Glomerular endothelial cell (primary cell): ENCODE measurements at places on chromosomes 5 and 9.

DNA sequence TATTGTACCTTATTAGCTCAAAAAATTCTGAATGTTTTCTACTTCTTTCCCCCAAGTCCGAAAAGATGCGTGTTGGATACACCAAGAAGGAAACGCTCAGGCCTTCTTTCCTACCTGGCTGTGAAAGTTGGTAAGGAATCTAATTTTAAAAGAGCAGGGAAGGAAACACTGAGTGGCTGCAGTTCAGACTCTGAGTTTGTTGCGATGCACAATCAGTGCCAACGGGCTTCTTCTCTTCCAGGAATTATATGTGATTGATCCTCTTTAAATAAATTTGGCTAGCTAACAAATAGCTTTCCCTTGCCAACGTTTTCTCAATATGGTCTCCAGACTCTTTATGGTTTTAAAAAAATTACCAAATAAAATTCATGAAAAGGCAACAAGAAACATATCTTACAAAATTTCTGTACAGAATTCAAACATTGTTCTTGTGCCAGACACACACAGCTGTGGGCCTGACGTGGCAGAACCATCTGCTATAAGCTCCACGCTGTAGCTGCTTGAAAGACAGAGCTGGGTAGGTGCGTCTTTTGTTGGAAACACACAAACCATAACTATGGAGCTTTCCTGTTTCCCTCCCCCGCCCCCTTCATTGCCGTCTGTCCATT, 493.1 kb downstream of the ZNF608 start:
- DNase-seq: no peak

- no peak for DNase-seq
Measured at GRCh38 chr9:33446946-33447798, at the start of gene AQP3. Gene AQP3, minus strand, starts transcription at chr9:33447593. Its CDS starts 63 bp downstream, at chr9:33447530.

- no peak for DNase-seq
Measured at GRCh38 chr5:109825450-109825849, 135.7 kb downstream of the MAN2A1 start.

GRCh38 chr9:120350596-120350995, 229.4 kb downstream of the CDK5RAP2 start:
- DNase-seq: no peak

DNA sequence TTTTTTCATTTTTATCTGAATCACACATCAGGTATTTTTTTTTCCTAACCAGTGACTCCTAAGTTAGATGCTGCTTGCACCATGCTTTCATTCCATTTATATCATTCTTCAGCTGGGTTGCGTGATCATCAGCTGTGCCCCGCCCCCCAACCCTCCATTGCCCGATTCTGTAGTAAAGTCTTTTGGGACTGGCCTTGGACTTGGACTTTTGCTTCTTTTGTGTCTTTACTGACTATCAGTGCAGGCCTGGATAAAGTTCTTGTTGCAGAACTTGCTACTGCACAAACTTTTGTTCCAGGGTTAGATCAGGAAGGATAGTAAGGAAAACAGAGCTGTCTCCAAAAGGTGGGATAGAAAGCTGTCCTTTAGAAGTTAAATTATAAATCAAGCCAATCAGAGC, 38.5 kb downstream of the SLC22A5 start:
- DNase-seq: no peak

GRCh38 chr5:40477856-40478546, 201.7 kb upstream of the PTGER4 start:
- no peak for DNase-seq

- DNase-seq: no peak
Measured at GRCh38 chr5:114726131-114726530, 364.3 kb downstream of the KCNN2 start.

DNA sequence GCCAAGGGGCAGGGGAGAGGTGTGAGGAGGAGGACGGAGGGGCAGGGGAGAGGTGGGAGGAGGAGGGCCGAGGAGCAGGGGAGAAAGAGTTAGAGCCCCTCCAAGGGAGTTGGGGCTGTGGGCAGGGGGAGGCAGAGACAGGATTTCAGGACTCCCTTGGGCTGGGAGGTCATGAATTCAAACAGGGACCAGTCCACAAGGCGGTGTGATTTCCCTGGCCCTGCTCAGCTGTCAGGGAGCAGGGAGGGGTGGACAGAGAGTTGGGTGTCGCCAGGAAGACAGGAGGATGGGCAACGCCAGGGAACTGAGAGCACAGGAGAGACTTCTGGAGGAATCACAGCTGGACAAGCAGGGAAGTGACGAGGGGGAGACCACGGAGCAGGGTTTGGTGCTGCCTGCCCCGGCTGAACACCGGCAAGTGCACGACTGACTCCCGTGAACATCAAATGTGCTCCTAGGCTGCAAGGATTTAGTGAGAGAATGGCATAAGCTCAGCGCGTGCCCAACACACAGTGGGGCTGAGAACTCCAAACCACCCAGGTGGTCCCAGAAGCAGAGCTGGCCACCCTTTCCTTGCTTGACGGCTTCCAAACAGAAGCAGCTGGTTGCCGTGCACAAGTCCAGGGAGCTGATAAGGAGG, 17.8 kb upstream of the OLFM1 start:
- DNase-seq: no peak
